Ureter (tissue), 1 donor: ENCODE measurements at places on chromosomes 5 and 9. TPM values are rescaled to one million over a fixed set of nuclear protein-coding genes. Genes with fewer than 3 reads are reported as not detected.

The SH3RF2 gene
- 9.5 TPM for total RNA-seq

The CATSPER3 gene
- total RNA-seq, result 0.99 TPM

The F2RL1 gene
- 16.8 TPM for total RNA-seq

The KIF4B gene
- not detected for total RNA-seq

The HIGD2A gene
- 145 TPM for total RNA-seq

The SLIT3 gene
- total RNA-seq, result 67.0 TPM

The SV2C gene
- 0.60 TPM for total RNA-seq

The ZNF622 gene
- total RNA-seq, result 20.8 TPM

The FAT2 gene
- 65.1 TPM for total RNA-seq

The LCN6 gene
- 62.8 TPM for total RNA-seq

The IGFBPL1 gene
- not detected for total RNA-seq

The NR2F1 gene
- 64.4 TPM for total RNA-seq

The SLCO6A1 gene
- not detected for total RNA-seq

The GNA14 gene
- 12.4 TPM for total RNA-seq

The FOXD4L4 gene
- total RNA-seq, result 0.47 TPM

The ANXA2R gene
- total RNA-seq, result 4.4 TPM

The ZFYVE16 gene
- total RNA-seq, result 62.3 TPM

The PHF24 gene
- total RNA-seq, result 1.7 TPM

The TRIO gene
- total RNA-seq, result 216 TPM

The EXOSC3 gene
- total RNA-seq, result 27.2 TPM

The GEMIN5 gene
- 20.9 TPM for total RNA-seq
